A549 (cell line): ENCODE measurements at places on chromosomes 6 and 20.

DNA sequence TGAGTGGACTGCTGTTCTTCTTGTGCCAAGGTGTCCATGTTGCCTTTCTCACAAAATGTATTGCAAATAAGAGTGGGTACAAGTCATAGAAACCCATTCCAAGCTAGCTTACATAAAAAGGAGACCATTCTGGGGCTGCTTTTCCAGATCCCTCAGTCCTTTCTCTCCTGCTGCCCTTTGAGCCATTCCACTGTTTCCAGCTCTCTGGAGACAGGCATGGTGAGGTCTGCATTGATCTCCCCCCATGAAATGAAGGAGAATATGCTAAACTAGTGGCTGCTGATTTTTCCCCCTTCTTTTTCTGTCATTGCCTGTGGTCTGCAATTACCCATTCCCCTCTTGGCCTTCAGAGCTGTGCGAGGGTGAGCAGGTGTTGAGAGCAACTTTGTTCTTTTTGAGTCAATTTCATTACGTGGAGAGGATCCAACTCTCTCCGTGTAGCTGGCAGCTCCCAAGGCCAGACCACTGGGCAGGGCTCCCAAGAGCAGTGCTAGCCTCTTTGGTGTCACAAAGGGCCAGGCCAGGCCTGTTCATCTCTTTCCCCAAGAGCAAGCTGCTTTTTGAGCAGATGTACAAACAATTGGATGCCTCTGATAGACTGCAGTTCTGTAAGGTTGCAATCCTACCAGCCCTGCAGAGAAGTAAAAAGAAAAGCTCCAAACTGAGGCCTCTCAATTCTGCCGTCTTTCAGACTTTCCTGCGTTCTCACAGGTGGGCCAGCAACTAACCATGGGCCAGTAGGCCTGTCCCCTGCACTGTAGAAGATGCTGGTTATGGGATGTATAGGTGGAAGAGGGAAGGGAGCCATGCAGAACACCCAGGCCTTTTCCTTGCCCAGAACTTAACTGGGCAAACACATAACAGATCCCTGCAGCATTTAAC is 96.1 kb upstream of the ARMC2 start:
- no peak for DNase-seq

DNA sequence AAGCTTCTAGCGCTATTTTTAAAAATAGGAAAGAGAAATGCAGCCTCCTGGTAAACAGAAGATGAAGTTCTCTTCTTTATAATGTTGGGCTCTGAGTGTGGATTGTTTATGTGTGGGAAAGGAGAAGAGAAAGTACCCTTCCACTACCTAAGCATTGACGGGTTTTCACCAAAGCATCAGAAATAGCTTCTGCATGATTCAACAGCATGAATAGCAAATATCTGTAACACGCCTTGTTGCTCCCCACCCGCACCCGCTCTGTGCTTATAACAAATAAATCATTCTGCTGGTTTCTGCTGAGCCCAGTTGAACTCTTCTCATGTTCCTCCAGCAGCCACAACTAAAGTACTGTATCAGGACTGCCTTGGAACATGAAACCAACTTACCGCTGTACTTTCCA is 20.7 kb downstream of the TXLNB start:
- DNase-seq: no peak

DNA sequence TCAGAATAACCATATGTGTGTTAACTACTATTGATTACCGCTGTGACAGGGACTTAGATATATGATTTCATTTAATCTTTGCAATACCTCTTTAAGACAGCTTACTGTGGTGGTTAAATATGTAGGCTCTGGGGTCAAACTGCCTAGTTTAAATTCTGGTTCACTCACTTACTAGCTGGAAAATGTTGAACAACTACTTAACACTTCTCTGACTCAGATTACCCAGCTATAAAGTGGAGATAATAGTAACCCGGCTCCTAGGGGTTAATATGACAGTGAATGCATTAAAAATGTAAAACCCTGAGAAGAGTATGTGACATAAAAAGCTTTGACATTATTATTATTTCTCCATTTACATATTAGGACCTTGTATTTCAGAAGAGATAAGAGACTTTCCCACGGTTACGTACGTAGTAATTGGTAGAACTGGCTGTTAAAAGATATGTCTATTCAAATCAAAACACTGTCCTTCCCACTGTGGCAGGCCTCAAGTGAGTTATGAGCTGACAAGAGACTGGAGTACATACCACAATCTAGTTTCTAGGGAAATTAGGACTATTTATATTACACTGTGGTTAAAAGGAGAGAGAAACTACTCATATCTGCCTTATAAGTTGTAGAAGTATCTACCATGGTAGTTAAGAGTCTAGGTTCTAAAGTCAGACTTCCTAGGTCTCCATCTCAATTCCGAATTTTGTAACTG is 4.4 kb upstream of the PLCB1 start:
- DNase-seq: no peak

GRCh38 chr6:150373260-150373701 is 4.5 kb downstream of the IYD start:
- DNase-seq: no peak

GRCh38 chr6:166580076-166581050 is 6.1 kb downstream of the RAMACL start:
- no peak for DNase-seq

DNA sequence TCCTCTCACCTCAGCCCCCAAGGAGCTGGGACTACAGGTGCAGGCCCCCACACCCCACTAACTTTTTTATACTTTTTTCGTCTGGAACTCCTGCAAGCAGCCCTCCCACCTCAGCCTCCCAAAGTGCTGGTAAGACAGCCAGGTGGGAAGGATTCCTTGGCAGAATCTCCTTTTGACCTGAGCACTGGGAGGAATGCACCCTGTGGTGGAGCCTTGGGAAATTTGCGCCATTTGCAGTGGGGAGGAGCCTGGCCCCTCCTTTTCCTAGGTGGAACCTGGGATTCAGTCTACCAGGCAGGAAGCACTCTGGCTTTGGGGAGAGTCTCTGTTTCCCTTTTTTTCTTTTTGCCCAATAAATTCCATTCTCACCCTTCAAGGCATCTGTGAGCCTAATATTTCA is 2.3 kb upstream of the RNGTT start:
- DNase-seq: no peak

GRCh38 chr20:37096415-37097041 is 731 bp upstream of the RBL1 start:
- DNase-seq: no peak

DNA sequence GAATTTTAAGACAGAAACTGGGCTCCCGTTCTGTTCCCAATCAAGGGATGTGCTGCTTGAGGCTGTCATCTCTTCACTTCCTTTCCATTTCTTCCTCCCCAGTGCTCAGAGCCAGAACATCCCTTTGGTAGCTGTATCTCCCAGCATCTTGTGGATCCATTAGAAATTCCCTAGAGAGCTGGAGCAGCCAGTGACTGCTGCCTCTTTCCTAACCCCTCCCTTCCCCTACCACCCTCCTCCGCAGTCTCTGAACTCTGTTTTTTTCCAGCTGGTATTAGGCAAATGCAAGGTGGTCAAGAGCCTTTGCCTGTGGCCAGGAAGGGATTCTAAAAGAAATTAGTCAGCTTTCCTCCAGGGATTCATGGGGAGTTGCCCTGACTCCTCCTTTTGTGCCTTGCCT is 208.0 kb downstream of the EYA2 start:
- no peak for DNase-seq

GRCh38 chr6:158069800-158070195 is 88.1 kb downstream of the SYNJ2 start:
- no peak for DNase-seq

DNA sequence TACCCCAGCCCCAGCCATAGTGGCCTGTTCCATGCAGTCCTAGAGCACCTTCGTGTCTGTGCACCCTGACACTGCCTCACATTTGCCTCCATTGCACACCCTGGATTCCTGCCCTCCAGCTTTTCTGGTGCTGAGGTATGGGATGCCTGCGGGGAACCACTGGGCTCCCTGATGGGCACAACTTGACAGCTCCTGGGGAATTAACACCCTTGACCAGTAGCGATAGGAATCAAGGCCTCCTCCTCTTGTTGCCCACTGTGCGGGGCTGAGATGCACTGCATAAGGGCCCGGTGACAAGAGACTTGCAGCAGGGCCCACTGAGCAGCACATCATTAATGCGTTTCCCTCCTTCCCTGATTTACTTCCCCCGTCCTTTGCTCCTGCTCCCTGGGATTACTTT is 235.6 kb upstream of the MOCS1 start:
- DNase-seq: no peak

GRCh38 chr6:135274561-135275293 is 93.6 kb downstream of the MYB start:
- no peak for DNase-seq

GRCh38 chr6:163616452-163616851 is 201.9 kb downstream of the QKI start:
- no peak for DNase-seq

GRCh38 chr6:130517444-130517931 is 151.7 kb downstream of the TMEM200A start:
- DNase-seq: no peak

GRCh38 chr6:129102741-129103140 is 219.8 kb downstream of the LAMA2 start:
- no peak for DNase-seq

GRCh38 chr6:105318660-105319059 is 84.2 kb downstream of the PREP start:
- DNase-seq: no peak
